Activated CD4-positive, alpha-beta memory T cell treated with anti-CD3 and anti-CD28 coated beads, Interleukin-2, amount 10 ng/mL, durations not matched to agents 7 days and 5 days (primary cell): ENCODE measurements at places on chromosomes 1 and 21.

GRCh38 chr1:110472546-110472945 is 21.6 kb downstream of the PROK1 start:
- no peak for DNase-seq

- no peak for DNase-seq
These were observed 15.3 kb downstream of the SPATA46 start for GRCh38 chr1:162361349-162361748.

DNA sequence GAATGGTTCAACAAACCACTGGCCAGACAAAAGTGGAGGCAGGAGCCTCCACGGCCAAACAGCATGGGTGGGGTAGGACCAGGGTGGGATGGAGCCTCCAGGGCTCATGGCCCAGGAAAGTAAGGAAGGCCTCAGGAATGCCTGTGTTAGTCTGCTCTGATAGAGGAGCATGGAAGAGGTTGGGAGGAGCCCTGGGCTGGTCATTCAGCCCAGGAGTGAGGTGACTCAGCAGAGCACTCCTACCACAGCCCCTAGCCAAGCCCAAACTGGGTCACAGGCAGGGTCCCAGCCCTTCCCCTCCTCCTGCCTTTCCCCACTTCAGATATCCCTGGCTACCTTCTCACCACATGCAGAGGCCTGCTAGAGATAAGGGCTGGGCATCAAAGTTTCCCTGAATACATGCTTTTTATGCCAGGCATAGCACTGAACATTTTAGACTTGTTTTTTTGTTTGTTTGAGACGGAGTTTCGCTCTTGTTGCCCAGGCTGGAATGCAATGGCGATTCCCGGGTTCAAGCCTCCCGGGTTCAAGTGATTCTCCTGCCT is 3.1 kb upstream of the SHISA4 start:
- no peak for DNase-seq

GRCh38 chr1:183262628-183263200 is 76.7 kb downstream of the LAMC2 start:
- DNase-seq, result no peak

- DNase-seq, result no peak
These were observed 14.6 kb downstream of the ADAR start for GRCh38 chr1:154593390-154593789.

DNA sequence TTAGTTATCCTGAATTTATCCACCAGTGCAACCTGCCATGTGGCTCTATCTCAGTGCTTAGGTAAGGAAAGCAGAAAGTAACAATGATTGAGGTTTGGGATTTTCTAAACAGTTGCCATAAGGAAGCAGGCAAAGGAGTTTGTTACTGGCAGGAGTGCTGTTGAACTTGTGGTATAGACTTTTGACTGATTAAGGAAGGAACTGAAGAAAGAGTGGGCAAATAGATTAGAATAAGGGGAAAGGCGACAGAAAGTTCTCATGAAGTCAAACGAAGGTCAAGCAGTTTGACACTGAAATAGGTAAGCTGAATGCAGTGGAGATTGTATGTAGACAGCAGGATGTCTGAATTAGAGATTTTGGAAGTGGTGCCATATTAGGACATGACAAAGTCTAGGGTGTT is 24.2 kb upstream of the CR2 start:
- DNase-seq, result no peak
